Activated T-cell treated with anti-CD3 and anti-CD28 coated beads for 1 hour (primary cell): ENCODE measurements at places on chromosomes 4 and X.

DNA sequence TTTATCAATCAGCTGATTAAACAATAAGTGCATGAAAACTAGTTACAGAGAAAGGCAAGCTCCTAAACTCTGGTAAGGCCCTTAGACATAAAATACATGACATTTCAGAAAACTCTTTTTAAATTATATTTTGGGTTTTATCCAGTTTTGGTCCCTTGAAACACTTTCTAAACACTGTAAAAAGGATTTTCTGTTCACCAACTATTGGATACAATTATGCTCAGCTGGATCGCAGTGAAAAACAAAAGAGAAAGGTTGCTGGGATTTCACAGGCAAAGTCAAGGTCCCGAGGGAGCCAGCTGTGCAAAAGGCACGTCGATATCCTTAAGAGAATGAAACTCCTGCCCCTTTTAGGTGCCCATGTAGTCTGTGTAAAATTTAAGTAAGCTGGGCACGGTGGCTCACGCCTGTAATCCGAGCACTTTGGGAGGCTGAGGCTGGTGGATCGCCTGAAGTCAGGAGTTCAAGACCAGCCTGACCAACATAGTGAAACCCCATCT lies 1018.4 kb upstream of the INTU start:
- DNase-seq, result no peak

DNA sequence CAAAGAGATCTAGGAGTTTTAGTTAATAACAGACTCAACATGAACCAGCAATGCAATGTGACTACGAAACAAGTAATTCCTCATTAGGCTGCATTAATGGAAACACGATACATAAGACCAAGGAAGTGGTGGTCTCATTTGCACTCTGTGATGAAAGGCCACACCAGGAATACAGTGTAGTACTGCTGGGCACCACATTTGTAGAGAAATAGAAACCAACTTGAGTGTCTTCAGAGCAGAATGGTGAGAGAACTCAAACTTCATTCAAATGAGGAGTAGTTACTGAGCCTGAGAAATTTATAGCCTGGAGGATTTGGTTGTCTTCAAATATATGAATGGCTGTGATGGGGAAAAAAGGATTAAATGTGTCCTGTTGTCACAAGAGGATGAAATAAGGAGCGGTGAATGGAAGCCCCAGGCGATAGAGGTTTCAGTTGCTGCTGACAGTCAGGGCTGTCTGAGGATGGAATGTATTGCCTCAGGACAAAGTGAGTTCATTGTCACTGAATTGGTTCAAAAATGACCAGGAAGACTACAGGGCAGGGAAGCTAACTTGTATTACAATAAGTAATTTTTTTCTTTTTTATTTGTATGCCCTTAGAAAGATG lies 50.9 kb downstream of the NFKB1 start:
- DNase-seq, result no peak

DNA sequence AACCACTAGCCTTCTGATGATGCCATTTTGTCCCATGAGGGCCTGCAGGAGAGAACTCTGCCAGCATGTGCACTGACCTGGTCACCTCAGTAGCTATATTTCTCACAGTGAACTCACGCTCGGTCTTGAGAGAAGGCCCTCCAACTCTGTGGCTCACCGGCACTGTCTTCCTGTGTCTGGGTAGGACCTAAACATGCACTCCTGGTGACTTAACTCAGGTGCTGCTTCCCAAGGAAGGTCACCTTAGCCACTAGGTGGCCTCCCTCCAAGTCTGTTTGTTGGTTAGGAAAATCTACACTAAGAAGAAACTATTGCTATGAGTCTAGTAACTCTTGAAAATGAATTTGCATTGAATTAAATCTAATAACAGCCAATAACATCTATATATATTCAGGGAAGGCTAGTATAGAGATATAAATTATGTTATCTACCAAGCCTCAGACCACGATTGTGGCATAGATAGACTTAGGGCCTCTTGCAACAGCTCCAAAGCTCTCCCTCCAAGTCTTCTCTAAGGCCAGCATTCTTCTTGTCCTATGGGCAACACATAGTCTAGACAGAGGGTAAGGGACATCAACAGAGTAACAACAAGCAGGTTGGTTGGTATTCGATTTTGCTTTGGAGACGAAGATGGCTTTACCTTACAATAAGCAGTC lies 24.7 kb downstream of the TLR10 start:
- DNase-seq, result no peak

DNA sequence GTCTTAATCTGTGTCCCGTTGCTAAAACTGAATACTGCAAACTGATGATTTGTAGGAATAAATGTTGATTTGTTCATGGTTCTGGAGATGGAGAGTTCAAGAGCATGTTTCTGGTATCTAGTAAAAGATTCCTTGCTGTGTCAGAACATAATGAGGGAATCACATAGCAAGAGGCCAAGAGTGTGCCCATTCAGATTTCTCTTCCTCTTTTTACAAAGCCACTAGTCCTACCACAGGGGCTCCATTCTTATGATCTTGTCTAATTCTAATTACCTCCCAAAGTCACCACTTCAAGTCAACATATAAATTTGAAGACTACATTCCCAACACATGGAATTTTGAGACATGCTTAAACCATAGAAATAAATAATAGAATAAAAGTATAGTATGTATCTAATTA lies 608.8 kb upstream of the EPHA5 start:
- DNase-seq, result no peak

DNA sequence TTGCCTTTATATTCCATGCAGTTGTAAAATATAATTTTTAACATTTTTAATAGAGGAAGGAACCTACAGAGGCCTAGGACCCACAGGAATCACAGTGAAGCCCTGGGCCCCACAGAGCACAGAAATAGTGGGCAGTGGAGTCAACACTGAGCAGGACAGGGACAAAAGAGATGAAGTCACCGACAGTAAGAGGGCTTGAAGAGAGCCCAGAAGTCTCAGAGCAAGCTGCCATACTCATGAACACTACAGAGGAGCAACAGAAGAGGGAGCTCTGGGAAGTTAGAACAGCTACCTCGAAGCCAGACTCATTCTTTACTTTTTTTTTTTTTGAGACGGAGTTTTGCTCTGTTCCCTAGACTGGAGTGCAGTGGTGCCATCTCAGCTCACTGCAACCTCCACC lies 149.3 kb upstream of the TENM3 start:
- DNase-seq, result no peak

DNA sequence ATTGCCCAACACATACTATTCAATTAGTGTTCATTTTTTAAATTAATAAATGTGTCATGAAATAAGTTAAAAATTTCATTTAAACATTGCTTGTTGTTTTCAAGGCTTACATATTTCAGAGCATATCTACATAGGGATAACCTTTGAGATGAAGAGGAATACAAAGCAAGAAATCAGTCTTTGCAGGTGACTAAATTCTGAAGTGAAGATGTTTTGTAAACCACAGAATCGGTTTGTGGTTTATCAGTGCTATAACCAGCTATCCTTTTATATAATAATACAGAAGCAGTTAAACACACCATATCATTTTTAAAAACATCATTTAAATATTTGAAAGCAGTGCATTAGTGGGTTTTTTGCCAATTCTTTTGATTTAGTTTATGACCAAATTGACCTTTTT lies 26.9 kb downstream of the FAM241A start:
- no peak for DNase-seq

DNA sequence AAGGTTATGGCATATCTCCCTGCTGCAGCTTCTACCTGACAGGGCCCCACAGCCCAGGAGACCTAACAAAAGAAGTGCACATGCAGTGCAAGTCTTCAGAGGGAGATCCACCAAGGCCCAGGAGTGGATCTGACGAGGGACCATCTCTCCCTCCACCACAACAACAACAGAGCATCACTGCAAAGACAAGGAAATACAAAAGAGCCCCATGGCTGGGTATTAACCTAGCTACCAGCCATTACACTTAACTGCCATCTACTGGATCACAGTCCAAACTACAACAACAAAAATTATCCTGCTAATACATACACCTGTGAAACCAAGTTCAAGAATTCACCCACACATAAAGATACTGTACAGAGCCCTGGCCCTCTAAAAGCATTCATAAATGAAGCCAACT lies 280.2 kb upstream of the SLC7A11 start:
- no peak for DNase-seq

- DNase-seq, result no peak
These were observed 69.4 kb upstream of the CLCN4 start for GRCh38 chrX:10087391-10087790.

- DNase-seq, result no peak
These were observed 139.7 kb upstream of the SPRY1 start for GRCh38 chr4:123256901-123257300.
